ENCODE measurements at places on chromosomes 16 and 17.

- no peak for DNase-seq
Measured at GRCh38 chr16:49713770-49714169, 142.1 kb downstream of the ZNF423 start.

DNA sequence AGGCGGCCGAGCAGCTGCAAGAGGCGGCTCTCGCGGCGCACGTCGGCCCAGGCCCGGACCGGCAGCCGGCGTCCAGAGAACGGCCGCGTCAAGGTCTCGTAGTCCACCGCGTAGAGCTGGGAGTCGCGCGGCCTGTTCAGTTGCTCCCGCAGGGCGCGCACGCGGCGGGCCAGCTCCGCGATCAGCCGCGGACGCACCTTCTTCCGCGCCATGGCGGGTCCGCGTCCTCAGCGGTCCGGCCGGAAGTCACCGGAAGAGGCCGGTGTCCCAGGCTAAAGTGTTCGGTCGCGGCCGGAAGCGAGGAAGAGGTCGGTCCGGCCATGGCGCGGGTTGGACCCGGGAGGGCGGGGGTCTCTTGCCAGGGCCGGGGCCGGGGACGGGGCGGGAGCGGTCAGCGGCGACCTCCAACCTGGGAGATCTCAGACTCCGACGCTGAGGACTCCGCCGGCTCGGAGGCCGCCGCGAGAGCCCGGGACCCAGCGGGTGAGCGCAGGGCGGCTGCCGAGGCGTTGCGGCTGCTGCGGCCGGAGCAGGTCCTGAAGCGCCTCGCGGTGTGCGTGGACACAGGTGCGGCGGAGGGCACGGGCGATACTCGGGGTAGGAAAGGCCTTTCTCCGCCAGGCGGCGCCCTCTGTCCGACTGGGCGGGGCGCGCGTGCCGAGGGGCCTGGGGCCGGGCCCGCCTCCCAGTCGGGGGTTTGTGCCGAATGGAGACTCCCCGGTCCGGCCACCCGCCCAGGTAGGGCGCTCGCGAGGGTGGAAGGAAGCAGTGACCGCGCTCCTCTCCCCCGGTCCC, at the start of gene MRPS34:
MRPS34 (minus strand) TSS at position 227 of the 795 bp plus-strand sequence; CDS start at position 212, 15 bp downstream.
- DNase-seq = peak; percentile 61

GRCh38 chr16:55949518-55949917, 74.3 kb upstream of the CES5A start:
- DNase-seq = no peak

DNA sequence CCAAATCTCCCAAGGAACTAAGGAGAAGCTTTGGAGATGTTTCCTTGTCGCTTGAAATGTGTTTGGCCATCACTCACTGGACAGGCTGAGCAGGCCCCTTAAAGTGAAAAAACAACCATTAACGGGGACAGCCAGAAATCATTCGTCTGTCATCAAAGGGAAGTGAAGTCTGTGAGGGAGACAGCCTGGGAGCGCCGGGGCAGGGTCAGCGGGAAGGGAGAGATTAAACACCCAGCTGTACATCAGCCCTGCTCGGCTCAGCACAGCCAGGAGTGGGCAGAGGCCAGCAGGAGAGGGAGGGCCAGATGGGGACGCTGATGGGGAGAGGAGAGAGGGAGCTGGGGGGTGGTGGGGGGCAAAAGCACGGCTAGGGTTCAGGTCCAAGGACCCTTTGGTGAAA, 105.1 kb downstream of the SDK2 start:
- no peak for DNase-seq

- DNase-seq = no peak
Measured at GRCh38 chr17:21239680-21240368, 13.4 kb downstream of the NATD1 start.

DNA sequence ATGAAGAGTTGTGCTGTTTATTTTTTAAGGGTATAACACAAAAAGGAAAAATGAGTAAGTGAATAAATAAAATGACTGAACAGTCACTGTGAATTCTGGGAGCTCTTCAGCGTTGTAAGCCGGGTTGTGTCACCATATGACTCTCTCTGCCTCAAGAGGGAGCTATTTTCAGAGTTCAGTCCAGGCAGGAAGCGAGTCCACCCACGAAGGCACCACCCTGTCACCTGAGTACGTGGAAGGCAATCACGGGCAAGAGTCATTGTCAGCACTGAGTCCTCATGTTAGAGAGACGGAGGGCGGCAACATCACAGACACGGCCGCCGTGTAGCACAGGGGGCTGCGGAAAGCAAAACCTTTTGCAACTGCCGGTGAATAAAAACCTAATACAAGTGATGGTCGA, 227.6 kb downstream of the UTP18 start:
- no peak for DNase-seq

GRCh38 chr16:52834736-52835465, 217.8 kb downstream of the CHD9NB start:
- DNase-seq = no peak

DNA sequence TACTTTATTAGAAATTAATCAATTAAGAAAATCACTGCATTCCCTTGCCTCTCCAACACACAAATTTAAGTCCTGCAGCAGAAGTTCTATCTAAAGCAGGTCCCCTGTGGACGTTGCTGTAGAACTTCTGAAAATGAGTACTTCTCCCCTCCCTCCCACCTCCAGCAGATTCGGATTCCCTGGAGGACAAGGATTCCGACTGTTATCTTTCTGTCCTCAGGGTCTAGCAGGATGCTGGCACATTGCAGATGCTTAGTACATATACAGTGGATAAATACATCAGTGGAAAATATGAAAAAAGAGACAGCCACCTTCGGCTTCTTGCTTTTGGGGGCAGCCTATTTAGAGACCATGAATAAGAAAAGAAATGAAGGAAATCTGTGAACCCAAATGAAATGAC, 32.1 kb downstream of the NTN1 start:
- no peak for DNase-seq

GRCh38 chr16:53297477-53297876, 136.8 kb upstream of the RBL2 start:
- no peak for DNase-seq

GRCh38 chr17:80945736-80946135, 45.9 kb upstream of the CHMP6 start:
- DNase-seq = no peak

Data from KG1 (cell line).